ENCODE measurements at places on chromosomes 2 and 18.

DNA sequence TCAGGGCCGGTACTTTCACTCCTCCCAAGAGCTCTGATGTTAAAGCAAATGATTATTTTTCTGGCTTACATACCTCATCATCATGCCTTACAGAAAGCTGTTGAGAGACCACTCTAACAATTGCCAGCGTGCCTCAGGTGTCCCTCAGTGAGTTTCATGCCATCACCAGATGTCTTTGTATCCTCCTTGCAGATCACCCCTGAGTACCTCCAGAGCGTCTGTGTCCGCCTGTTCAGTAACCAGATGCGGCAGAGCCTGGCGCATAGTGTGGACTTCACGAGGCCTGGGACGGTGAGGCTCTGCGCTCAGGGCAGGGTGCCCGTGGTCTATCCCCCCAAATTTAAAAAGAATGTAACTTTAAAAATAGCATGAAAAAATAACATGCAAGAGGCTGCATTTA, 41.3 kb downstream of the ARMC9 start:
- DNase-seq: no peak

DNA sequence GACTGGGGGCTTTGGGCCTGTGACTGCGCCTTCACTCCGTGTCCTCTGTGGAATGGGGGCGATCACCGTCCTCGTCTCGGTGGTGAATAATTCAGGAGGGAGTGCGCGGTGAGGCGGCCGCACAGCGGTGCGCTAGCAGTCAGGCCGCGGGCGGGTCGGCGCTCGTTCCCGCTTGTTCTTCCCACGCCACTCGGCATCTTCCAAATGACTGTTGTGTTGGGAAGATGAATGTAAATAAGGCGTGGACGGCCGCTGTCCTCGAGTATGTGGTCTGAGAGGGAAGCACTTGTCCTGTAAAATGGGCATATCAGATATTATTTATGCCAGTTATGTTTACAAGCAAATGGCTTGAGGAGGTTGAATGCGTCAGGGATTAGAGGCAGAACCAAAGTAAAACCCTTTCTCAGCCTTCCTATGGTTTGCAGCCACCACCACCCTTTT, 608 bp upstream of the VPS4B start:
- DNase-seq: no peak

- DNase-seq: no peak
Observed at GRCh38 chr2:195537811-195538210, 119.2 kb upstream of the SLC39A10 start.

GRCh38 chr2:37637190-37637860, 34.1 kb downstream of the CDC42EP3 start:
- DNase-seq: no peak

DNA sequence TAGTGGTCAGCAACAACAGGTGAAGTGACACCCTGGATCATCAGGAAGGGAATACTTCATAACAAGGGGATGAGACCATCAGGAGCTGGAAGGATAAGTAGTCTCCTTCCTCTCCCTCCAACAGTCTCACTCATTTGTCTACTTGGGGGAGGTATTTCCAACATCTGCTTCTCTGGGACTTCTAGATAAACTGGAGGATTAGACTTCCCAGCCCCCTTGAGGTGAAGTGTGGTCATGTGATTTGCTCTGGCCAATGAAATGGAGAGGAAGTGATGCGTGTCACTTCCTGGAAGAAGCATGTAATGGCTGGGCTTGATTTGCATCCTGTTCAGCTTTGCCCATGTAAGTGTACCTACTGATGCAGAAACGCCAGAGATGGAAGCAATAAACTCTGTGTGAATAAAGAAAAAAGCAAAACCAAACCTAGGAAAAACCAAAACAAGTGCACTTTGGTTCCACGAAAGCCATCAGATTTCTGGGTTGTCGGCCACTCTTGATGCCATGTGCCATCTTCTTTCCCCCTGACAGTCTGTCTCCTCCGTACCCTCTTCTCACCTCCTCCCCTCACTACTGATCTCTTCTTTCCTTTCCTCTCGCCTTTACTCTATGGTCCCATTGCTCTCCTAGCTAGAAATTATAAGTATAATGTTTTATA, 76.1 kb upstream of the DNMT3A start:
- DNase-seq: no peak

DNA sequence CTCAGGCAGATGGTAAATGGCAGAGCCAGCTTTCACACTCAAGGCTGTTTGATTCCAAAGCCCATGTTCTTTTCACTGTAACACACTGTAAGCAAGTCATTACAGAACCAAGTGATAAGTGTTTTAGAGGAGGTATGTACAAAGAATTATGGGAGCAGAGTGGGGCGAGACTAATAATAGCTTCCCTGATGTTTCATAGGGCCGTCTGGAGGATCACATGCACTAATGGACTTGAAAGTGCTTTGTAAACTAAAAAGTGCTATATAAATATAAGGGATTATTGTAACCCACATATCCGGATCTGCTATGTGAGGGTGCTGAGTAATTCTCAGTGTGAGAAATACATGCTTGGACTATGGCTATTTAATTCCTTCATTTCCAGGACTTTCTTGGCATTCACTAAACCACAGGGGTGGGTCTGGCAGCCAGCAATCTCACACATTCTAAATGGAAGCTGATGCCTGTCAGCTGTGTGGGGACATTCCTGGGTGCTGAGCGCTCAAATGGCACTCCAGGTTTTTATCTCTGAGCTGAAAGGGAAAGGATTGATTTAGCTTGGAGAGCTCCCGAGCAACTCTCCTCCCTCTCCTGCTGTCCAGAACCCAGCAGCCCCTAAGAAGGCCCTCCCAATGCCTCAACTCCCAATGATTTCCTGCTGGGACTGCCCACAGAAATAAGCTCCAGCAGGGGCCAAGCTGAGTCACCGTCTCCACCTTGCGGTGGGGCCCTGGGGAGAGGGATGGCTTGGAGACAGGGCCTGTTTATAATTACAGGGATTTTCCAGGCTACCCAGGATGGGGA, 222.8 kb downstream of the SOX11 start:
- no peak for DNase-seq

DNA sequence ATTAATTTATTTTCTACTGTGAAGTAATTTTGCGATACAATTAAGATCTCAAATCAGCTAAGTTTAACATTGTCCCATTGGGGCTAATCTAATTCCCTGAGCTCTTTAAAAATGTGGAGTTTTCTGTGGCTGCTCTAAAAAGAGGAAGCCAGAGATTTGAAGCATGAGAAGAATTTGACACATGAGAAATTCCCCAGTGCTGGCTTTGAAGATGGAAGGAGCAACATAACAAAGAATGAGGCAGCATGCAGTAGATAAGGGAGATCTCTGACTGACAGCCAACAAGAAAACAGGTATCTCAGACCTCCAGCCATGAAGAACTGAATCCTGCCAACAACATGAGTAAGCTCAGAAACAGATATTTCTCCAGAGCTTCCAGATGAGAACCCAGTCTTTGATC, 308.4 kb downstream of the ZNF804A start:
- DNase-seq: no peak

DNA sequence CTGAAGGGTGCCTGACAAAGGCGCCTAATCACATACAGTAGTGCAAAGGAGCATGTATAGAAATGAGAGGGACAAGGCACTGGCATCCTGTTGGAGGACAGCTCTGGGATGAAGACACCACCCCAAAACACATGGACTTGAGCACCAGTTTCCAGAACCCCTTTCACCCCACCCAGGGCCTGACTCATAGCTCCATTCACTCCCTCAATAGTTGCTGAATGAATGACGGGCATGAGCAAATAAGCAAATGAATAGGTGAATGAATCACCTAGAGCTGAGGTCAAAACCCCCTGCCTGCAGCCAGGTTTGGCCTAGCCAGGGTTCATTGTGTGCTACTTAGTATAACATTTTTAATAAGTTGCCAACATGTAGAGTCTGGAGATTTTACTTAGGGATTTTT, 66.3 kb downstream of the NRP2 start:
- DNase-seq: no peak

- no peak for DNase-seq
Observed at GRCh38 chr18:76715012-76715610, 107.2 kb upstream of the ZNF236 start.

DNA sequence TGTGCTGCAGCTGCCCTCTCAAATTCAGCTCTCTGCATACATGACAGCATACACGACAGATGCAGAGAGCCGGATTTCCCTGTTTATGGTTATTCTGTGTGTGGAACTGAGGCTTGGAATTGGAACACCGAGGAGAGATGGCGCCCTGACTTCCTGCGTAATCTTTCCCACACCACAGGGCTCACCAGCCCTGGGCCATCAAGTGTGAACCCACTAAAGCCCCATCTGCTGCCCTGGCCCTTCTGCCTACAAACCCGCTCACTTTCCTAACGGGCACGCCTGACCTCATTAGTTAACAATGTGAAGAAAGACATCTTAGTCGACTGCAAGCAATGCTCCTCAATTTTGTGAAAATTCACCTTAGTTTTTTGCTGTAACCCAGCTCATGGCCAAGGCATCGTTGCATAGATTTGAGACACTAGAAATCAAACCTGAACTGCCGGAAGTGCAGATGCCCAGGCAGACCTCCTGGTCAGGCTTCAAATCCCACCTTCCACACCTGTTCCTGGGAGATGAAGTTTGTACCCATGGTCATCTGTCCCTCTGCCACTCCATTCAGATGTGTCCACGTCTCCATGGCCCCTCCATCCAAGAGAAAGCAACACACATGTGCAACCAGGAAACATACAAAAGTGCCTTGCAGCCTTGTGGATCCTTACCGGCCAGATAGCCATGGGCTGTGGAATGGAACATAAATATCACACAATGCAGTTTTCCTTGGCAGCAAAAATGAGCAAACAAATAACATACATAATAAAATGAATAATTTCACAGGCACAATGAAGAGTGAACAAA, 5.0 kb upstream of the CIDEA start:
- no peak for DNase-seq

DNA sequence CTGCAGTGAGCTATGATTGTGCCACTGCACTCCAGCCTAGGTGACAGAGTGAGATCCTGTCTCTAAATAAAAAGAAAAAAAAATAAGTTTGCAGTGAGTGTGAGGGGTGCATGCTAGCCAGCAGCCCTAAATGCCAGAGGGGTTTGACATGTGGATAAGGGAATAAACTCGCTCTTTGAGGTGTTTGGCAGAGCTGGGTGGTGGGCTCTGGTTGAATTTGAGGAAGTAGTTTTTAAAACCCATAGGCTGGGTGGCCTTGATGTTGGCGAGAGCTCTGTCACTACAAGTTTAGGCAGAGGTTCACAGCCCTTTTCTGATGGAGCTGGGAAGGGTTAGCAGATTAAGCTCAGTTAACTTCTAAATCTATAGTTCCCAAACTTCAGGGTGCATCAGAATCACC, 3.1 kb downstream of the ANXA4 start:
- DNase-seq: no peak

DNA sequence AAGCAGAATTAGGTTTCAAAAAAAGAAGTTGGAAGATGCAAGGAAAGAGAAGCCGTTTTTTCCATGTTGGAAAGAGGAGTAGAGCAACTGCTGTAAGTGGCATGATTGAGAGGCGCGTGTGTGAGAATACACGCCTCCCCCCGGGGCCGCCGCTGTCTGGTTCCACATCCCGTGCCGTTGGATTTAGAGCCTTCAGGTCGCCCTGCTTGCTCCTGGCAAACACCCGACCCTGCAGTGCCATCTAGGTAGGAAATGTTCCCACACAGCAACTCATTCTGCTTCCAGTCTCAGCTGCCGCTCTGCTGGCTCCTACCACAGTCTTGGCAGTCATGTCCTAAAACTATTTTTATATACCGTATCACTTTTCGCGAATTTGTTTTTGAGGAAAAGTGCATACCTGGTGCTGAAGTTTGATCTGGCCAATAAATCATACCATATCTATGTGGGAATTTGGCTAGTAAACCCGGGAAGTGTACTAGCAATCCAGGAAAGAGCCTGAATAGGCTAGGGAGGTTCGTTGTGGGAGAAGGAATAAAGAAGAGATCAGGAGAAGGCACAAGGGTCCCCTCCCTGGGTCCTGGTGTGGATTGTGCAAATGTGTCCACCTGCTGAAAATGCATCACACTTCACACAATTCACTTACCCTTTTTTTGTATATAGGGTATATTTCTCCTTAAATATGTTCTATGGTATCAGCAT, 372.7 kb downstream of the FBXO15 start:
- DNase-seq: no peak

GRCh38 chr18:32674491-32674890, 98.3 kb downstream of the KLHL14 start:
- DNase-seq: no peak

DNA sequence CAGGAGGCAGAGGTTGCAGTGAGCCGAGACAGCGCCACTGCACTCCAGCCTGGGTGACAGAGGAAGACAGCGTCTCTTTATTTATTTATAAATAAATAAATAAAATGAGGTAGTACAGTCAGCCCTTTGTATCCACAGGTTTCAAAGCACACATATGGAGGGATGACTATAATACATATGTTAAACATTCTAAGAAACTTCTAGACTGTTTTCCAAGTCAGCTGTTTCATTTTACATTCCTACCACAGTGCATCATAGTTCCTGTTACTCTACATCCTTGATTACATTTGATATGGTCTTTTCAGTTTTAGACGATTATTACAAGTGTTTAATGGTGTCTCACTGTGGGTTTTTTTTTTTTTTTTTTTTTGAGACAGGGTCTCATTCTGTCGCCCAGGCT, 157.6 kb downstream of the ATAD2B start:
- no peak for DNase-seq

DNA sequence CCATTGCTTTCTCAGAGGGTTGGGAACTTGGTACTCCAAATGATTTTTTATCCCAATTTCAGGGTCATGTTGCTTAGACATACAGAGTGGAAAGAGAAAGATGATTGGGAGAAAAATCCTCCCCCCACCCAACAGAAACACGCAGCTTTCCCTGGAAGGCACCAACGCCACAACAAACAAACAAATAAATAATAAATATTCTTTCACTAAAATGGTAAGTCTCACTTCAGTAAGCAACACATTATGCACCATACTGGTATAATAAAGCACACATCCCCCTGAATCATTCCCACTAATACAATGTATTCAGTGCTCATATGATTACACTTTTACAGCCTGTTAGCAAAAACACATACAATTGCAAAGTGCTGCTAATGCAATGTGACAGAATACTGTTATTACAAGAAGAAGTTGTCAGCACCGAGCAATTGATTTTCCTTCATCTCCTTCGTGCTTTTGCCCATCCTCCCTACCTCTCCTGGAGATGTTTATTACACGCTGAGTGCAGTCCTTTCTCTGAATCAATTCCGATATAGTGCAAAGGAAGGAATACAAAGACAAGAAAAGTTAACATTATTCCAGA, 359.9 kb downstream of the TXNL1 start:
- DNase-seq: no peak

- DNase-seq: no peak
Observed at GRCh38 chr2:40394031-40394430, 57.9 kb downstream of the SLC8A1 start.

DNA sequence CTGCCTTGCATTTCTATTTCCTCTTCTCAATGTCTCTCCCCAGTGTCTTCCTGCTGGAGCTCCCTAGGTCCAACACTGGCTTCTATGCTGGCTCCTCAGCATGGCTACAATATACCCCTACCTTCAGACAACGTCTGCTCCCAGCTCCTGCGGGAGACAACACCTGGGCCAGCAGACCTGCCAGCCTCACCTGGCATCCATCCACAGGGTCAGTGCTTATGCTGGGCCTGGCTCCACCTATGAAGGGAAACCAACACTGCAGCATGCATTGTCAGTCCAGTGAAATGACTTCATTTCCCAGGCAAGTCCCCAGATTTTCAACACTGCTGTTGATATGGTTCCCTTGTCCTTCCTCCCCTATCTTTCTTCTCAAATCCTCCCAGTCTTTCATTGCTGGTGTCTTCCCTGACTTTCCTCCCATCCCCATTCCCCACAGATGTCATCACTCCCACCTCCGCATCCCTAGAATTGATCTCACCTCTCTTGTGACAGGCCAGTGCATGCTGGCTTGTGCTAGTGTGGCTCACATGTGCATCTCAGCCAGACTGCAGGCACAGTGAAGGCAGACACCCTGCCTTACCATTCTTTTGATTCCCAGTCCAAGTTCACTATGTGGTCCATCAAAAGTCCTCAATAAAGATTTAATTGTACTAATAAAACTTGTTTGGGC, 98.0 kb downstream of the MYO5B start:
- DNase-seq: no peak

Data from ovary (tissue), 10 donors.